ENCODE measurements at places on chromosomes 1 and 21.

- DNase-seq, result no peak
Observed at GRCh38 chr1:44713321-44713781, 17.6 kb downstream of the RNU5D-1 start.

- no peak for DNase-seq
Observed at GRCh38 chr1:27491748-27492700, 2.1 kb upstream of the WASF2 start.

DNA sequence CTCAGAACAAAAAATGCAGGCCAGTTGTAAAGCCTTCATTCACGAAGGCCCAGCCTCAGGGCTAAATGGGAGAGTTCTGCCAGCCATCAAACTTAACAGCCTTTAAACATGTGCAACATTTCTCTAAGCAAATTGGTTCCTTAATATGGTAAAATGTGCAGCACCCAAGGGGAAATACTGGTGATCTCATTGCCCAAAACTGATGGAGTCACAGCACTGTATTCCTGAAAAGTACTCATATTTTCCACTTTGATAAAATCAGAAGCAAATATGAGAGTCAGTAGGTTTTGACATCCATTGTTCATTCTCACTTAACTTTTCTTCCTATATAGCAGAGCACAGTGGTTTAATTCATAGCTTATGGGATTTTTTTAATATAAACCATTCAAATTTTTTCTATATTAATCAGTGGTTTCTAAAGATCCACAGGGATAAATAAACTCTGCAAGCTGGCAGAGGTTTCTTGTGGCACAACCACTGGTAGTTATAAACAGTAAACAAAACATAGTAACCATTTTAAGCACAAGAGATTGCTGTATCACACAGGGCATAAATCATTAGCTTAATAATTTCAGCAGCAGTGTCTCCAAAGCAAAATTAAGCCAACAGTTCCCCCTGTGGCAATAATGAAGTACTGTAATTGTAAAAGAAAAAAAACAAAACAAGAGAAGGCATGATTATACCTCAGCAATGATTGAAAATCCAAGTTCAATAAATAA lies 106.9 kb upstream of the LYPLAL1 start:
- peak; percentile 59 for DNase-seq

GRCh38 chr1:238153939-238154338 lies 263.2 kb upstream of the ZP4 start:
- DNase-seq, result no peak

- no peak for DNase-seq
Observed at GRCh38 chr1:65757531-65757930, 35.2 kb upstream of the PDE4B start.

- peak; percentile 13 for DNase-seq
Observed at GRCh38 chr1:197356723-197357533, 88.9 kb downstream of the CRB1 start.

Measured in muscle of arm (tissue), 14 donors.